ENCODE measurements at places on chromosomes 3 and 15.

- no peak for DNase-seq
Observed at GRCh38 chr3:110420158-110420641, 651.4 kb upstream of the NECTIN3 start.

- no peak for DNase-seq
Observed at GRCh38 chr15:66698318-66698961, 3.6 kb upstream of the SMAD6 start.

- no peak for DNase-seq
Observed at GRCh38 chr3:147396712-147397046, 9.7 kb downstream of the ZIC4 start.

DNA sequence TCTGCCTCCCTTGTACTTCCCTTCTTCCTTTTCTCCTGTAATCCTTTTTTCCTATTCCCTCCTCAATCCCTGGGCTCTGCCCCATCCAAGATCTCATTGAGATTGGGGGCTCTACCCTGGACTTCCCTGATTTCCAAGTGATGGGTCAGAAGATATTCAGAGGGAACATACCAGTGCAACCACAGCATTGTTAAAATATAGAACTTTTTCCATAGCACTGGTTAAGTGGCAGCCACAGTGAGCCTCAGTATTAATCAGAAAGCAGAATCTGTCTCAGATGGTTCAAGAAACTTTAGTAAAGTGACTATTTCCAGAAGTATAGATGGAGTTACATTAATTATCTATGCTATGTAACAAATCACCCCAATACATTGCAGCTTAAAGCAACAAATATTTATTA, 18.7 kb upstream of the SCN10A start:
- no peak for DNase-seq

- no peak for DNase-seq
Observed at GRCh38 chr3:134956395-134956794, 161.3 kb downstream of the EPHB1 start.

DNA sequence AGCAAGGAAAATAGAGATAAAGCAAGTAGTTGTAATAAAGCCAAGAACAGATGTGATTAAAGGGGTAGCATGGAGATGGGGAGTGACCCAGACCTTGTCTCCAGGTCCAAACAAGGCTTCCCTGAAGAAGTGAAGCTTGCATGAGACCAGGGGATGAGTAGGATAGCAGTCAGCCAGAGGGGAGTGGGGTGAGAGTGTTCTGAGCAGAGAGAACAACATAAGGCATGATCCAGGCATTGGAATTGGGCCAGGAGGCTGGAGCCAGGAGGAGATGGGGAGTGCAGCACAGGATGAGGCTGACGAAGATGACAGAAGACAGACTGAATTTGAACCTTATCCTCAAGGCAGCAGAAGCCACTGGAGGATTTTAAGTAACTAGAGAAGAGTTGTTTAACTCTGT, 7.2 kb downstream of the TMOD2 start:
- DNase-seq, result no peak

GRCh38 chr15:87326269-87326668, 930.3 kb downstream of the NTRK3 start:
- no peak for DNase-seq

- no peak for DNase-seq
Observed at GRCh38 chr3:12797892-12798558, 1.5 kb downstream of the CAND2 start.

GRCh38 chr3:117820658-117821299, 1111.2 kb downstream of the TUSC7 start:
- no peak for DNase-seq

Measured in NCI-H187 treated with DMSO at 0.1 percent for 48 hours (cell line).